ENCODE measurements at places on chromosomes 2 and 18. TPM values are rescaled to one million over a fixed set of nuclear protein-coding genes. Genes with fewer than 3 reads are reported as not detected.

EFEMP1 gene
- not detected for total RNA-seq

SIX3 gene
- not detected for total RNA-seq

SOS1 gene
- 95.5 TPM for total RNA-seq

UPP2 gene
- total RNA-seq, result not detected

IL36RN gene
- total RNA-seq, result not detected

COL6A3 gene
- total RNA-seq, result 2.6 TPM

RAD51AP2 gene
- total RNA-seq, result not detected

ANKRD62 gene
- not detected for total RNA-seq

SULT1C2 gene
- not detected for total RNA-seq

DNA sequence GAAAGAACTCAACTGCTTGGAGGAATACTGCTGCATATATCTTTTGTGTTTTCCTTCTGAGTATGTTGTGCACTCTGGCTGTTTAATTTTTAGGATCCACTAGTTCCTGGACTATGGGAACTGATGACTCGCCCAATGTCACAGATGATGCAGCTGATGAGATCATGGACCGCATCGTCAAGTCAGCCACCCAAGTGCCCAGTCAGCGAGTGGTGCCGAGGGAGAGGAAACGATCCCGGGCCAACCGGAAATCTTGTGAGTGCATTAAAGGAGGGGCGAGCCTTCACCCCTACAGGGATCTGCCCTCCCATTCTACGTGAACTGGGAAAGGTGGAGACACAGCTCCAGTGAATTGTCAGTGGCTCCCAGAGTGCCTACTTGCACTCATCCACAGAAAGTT lies 59.6 kb downstream of the TPGS2 start:
- no peak for DNase-seq

DNA sequence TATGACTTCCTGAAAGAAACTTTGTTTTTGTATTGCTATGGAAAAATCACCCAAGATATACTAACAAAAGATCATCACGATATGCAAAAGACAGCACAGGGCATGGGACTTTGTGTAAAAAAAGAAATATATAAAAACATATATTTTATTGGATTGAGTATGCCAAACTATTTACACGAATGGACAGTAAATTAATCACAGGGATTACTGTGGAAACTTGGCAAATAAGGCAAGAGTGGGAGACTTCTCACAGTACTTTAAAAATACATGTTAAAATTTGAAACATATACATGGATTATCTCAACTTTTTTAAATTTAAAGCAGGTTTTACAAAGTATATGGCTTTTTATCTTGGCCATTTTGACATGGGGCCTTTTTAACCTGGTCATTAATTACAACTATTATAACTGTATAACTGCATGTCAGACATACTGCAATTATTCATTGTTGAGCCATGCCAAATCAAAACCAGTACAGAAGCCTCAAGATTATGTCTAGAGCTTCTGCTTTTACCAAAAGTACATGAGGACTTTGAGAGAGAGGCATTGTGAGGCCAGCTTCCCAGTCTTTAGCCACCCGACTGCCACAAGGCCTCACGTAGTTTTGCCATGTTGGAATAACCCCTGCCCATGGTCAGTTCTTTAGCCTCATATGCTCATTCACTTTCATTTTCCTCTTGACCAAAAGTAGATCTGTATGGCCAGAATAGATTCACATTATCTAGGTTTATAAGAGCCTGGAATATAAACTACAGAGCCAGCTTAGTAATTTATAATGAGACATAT lies 419.8 kb downstream of the SETBP1 start:
- DNase-seq, result no peak

- no peak for DNase-seq
These were observed 34.0 kb downstream of the LBH start for GRCh38 chr2:30265052-30266015.

GRCh38 chr2:45681675-45682074 lies 30.2 kb downstream of the PRKCE start:
- DNase-seq, result no peak

GRCh38 chr2:48412443-48413250 lies 117.3 kb upstream of the STON1 start:
- DNase-seq, result no peak

DNA sequence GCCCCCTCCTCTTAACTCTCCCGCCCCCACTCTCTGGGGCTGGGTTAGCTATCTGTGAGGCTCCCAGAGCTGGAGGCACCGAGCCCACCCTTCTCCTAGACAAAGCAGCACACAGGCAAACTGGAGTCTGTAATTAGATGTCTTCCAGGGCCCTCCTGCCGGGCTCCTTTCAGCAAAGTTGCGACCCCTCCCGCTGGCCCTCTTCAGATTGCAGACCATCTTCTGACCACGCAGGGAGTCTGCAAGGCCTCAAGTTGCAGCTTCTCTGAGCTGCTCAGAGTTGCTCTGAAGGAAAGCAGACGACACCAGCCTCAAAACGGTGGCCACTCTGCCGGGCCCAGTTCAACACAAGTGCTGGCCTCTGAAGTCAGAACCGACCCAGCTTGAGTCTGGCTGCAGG lies 228.4 kb upstream of the COPS8 start:
- DNase-seq, result no peak

GRCh38 chr2:59223742-59224141 lies 982.6 kb upstream of the FANCL start:
- no peak for DNase-seq

- DNase-seq, result no peak
These were observed 67.0 kb downstream of the SFXN5 start for GRCh38 chr2:73004466-73004865.

DNA sequence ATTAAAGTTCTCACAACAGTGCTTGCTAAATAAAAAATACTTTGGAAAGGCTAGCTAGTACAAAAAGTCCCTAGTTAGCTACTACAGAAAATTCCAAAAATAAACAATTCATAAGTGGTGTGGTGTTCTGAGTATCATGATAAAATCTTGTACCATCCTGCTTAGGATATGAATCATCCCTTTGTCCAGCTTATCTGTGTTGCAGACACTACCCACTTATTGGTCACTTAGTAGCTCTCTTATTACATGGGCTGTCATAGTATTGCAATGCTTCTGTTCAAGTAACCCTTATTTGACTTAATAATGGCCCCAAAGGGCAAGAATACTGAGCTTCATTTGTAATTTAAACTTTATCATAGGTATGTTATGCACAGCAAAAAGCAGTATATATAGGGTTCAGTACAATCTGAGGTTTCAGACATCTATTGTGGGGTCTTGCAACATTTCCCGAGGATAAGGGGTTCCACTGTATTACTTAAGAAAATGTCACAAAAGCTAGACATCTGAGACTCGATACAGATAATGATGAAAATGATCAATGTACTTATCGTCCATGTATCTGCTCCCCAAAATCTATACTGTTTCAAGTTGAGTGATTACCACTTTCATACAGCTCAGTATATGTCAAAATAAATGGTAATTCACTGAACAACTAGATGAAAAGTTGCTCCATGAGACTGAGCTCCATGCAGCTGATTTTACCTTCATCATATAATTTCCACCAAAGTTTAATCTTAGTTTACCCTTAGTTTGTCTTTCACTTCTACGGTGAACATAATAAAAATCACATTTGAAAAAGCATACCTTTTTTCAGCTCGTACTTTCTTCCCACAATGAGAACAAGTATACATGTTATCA lies 93.8 kb downstream of the C2orf74 start:
- DNase-seq, result no peak

DNA sequence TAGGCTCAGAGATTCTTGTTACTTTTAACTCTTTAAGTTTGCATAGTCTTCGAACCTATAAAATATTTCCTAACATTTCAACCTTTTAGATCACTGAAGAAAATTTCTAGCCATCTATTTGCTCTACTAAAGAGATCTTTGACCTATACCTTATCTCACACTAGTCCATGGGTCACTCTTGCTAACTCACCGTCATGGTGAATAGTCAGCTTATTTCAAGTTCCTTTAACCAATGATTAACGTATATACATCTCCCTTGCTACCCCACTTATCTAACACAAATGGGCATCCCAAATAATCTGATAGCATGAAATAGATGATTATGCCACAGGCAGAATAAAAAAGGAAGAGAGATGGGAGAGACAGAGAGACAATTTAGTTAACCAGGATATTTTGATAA lies 303.1 kb downstream of the GPD2 start:
- no peak for DNase-seq

DNA sequence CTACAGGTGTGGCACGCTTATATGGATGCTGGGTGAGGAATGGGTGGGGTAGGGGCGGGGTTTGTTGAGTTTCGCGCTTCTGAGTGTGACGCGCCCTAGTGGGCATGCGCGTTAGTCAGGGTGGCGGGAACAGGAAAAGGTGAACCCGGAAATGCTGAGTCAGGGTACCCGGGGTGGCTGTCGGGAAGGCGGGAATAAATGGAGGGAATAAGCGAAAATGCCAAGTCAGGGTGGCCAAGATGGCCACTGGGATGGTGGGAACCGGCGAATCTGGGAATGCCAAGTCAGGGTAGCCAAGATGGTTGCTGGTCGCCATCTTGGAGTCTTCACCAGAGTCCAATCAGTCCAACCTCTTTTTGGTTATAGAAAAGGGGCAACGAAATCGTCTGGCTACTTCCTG lies 585.0 kb downstream of the SUCLG1 start:
- DNase-seq, result no peak

DNA sequence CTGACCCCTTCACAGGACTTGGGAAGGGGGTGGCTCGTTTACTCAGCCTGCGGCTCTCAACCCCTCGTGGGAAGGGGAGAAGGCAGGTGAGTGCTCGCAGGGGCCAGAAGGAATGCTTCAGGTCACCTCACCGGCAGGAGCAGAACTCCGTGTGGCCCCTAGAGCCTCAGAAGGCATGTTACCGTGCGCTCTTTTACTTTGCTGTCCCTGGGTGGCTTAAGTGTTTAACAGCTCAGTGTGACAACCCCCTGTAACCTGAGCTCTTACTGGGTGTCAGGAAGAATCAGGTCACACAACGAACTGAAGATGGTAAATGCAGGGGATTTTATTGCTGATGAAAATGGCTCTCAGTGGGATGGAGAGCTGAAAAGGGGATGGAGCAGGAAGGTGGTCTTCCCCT lies 1235.4 kb downstream of the LRP1B start:
- no peak for DNase-seq

GRCh38 chr2:83006961-83007360 lies 1452.1 kb downstream of the SUCLG1 start:
- DNase-seq, result no peak

DNA sequence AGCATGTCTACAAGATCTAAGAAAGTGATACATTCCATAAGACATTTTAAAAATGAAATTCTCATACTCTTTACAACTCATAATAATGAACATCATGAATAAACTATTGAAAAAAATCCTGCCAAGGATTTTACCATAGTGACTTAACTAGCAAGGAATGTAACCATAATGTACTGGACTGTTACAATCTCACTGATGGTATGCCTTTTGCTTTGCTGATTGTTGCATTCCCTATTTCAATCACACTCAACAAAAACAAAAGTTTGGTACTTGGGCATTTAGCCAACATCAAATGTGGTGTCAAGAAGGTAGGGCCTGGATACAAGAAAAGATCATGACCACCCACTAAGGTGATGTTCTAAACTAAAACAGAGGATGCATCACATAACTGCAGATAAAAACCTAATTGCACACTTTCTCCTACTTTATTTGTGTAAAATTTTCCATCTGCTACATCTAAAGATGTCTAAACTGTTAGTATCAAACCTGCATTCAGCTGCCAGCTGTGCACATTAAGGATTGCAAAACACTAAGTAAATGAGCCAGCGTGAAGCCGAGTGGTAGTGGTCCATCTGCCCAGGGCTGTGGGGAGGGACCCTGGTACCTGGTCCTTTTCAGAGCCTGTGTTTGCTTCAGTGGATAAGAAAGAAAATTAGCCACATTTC lies 564.4 kb downstream of the ZEB2 start:
- DNase-seq, result no peak

DNA sequence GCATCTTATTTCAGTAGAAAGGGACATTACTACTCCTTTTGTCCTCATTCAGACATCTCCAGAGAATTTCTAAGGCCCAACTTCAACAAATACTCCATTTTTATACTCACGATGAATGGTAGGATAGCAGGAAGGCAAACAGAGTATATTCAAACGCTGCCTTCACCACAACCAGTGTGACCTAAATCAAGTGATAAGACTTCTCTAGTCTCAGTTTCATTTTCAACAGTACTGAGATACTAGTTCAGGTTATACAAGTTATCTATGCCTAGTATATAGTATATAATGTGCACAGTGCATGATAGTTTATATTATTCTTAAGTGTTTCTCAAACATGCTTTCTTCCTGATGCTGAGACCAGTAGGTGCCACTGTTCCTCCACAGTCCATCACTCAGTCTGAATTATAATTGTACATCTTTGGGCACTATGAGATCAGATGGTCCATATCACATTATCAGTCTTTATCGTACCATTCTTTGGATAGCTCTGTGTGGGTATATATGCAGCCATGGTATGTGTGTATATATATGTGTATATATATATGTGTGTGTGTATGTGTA lies 66.3 kb upstream of the RPE start:
- no peak for DNase-seq

GRCh38 chr18:11398625-11399024 lies 210.8 kb upstream of the SLC35G4 start:
- DNase-seq, result no peak

DNA sequence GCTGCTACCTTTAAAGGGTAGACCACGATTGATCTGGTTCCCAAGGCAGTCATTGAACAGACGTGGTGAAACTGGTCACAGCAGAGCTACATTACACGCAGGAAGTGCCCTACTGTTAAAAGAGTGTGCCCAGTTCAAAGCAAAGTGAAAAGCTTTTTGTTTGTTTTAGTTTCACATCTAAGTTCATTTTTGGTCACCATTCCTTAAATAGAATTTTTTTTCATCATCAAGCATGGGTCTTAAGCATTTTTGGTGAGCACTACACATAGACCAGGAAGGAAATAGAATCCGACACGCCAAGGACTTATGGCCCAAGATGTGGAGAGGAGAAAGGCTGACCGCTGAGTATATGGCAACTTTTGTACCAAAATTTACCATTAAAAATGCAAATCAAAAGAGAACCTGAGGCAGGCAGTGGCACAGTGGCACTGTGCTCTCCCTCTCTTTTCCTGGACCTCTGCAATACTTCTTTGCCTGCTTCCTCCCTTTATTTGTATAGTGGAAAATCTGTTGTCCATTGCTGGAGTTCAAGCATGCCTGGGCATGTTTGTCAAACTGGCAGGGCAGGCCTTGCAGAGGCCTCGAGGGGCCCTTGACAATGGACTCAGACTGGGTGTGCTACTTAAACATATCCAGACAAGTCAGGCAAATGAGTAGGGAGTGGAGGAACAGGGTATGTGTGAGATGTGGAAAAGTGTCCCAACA lies 42.6 kb upstream of the HNRNPA3 start:
- no peak for DNase-seq

- no peak for DNase-seq
These were observed 6.5 kb upstream of the VPS54 start for GRCh38 chr2:64025741-64026140.

- DNase-seq, result no peak
These were observed 30.4 kb downstream of the TMEM178A start for GRCh38 chr2:39696101-39696553.

All from T-helper 17 cell (primary cell).